CD4-positive, alpha-beta T cell treated with Interleukin-17A for 1 hour (primary cell): ENCODE measurements at places on chromosomes 7 and 10.

DNA sequence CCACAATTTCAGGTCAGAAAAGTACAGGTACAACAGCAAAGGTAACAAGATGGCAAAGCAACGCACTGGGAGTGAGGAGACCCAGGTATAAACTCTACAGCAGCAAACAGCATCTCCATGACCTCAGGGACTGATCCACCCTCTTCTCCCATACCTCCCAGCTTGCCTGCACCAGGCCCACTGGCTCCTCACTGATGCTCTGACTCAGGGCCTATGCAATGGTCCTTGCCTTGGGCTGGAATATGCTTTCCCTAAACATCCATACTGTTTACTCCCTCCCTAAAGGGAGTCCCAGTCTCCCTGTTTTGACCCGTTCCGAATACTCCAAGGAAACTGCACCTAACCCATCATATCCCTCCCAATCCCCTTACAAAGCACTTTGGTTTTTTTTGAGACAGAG, 60.4 kb downstream of the UPF2 start:
- DNase-seq: no peak

GRCh38 chr10:96987842-96988175, 155.7 kb downstream of the LCOR start:
- no peak for DNase-seq

GRCh38 chr7:21962677-21963076, 17.0 kb upstream of the CDCA7L start:
- no peak for DNase-seq

- no peak for DNase-seq
Observed at GRCh38 chr10:21744223-21744622, 210.2 kb downstream of the MLLT10 start.

DNA sequence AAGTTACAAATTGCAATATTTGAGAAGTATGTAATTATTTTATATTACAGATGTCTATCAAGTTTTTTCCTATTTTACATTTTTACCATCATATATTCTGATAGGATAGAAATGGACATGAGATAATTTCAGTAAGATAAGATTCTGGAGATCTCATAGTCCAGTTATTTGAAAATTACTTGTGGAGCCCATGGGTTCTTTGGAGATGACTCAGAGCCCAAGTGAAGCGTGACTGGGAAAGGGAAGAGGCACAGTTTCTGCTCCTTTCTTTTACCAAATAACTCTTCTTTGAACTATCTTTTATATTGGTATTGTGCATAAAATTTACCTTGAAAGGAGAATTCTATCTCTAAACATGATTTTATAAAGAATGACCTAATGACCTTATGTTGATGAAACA, 2.4 kb downstream of the CD36 start:
- DNase-seq: no peak
